Spinal cord (tissue), 10 donors: ENCODE measurements at places on chromosomes 11 and 22.
A peak's percentile ranks its signal among the peaks of the same experiment; 100 is the strongest.

- no peak overlapping the region for H3K27ac ChIP-seq
- H3K4me3 ChIP-seq, result no peak overlapping the region
- H3K36me3 ChIP-seq, result no peaks in the 10 kb centered on the region
- no peaks in the 10 kb centered on the region for H3K27me3 ChIP-seq
- no peaks in the 10 kb centered on the region for H3K4me1 ChIP-seq
Observed at GRCh38 chr11:75718419-75719339, 1.0 kb downstream of the MOGAT2 start.

DNA sequence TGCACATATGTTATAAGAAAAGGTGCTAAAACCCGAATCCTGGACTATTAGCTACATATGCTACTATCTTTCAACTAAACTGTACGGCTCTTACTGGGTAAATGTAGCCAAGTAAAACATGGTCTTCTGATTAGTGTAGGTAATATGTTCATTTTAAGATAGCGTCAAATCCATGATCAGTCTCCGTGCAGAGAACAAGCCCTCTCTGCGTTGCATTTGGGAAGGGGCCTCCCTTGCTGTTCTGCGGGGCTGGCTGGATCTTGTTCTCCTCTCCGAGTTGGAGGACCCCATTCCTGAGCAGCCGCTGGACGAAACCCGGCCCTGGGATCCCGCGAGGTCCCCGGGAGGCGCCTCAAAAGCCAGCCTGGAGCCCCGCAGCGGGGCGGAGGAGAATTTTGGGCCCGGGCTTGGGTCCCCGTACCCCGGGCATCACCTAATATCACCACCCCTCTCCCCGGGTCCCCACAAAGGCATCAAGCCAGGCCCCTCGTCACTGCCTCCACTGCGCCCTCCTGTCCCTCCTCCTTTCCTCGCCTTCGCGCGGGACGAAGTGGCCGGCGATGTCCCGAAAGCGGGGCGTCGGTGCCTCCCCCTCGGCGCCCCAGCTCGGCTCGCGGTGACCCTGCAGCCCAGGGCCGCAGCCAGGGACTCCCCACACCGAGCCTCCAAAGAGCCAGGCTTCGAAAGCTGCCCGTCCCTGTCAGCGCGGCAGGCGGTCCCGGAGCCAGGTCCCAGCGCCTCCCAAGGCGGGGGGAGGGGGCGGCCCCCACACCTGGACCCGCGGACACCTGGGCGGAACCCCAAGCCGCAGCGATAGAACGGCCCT is 54.5 kb upstream of the FBXO3 start:
- H3K27me3 ChIP-seq, result peaks cover 22% of the 10 kb centered on the region
- no peak for DNase-seq
- no peaks in the 10 kb centered on the region for H3K36me3 ChIP-seq
- H3K4me1 ChIP-seq, result peaks cover 9% of the 10 kb centered on the region
- peak overlapping the region; percentile 24 for H3K4me3 ChIP-seq

DNA sequence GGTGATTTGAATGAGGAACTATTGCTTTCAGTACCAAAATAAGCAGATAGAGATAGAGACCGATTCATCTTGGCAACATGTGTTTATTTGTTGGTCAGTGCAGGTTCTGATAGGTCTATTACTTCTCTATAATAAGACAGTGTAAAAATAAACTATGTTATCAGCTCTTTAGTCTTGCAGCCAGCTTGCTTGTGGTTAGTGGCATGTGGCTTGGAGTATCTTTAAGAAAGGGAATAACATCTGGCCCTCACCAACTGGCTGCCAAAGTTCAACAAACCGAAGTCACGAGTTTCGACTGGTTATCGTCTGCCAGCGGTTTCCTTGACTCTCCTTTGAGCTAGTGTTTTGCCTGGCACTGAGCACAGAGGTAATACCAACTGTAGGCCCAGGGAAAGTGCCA is 71.8 kb downstream of the CTTN start:
- no peaks in the 10 kb centered on the region for H3K27me3 ChIP-seq
- no peak overlapping the region for H3K4me3 ChIP-seq
- peaks cover 23% of the 10 kb centered on the region for H3K4me1 ChIP-seq
- H3K36me3 ChIP-seq, result peaks cover 33% of the 10 kb centered on the region
- H3K27ac ChIP-seq, result no peak overlapping the region
- no peak for DNase-seq

DNA sequence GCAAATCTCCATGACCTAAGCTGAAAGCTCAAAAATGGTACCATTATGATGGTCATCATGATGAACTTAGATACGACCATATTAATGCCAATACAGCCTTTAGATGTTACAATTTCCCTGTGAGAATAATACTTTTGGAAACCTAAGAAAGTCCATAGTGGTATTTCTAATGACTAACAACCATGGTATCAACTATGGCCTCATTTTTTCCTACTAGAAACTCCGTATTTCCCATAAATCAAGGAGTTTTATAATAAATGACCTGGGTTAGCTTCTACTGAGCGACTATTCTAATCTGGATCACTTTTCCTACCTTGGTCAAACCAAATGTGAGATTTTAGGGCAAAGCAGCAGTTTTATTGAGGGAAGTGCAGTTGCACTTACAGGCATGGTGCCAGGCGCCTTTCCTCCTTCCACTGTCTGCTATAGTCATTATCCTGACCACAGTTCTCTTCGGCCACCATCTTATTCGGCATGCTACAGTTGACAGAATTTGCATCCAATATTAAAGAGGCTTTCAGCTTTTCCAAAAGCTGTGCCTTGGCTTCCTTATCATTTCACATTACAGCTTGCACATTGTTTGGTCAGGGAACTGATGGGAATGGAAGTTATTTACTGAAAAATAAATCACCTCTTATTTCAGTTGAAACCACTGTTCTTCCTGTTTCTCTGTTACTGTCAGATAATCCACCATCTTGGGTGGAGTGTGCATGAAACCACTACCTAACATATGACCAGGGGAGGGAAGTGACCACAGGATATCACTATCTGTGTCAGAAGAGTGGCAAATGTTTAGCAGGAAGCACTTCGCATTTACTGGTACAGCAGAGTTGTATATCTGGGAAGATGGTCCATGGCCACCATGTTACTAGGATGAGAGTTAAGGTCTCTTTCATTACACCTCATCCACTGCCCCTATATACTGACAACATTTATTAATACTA is 74.5 kb upstream of the PICALM start:
- H3K36me3 ChIP-seq, result no peaks in the 10 kb centered on the region
- no peak overlapping the region for H3K4me3 ChIP-seq
- DNase-seq, result no peak
- no peaks in the 10 kb centered on the region for H3K4me1 ChIP-seq
- H3K27ac ChIP-seq, result no peak overlapping the region
- H3K27me3 ChIP-seq, result no peaks in the 10 kb centered on the region

- no peak overlapping the region for H3K27ac ChIP-seq
- no peak overlapping the region for H3K4me3 ChIP-seq
- H3K36me3 ChIP-seq, result no peaks in the 10 kb centered on the region
- DNase-seq, result no peak
- H3K27me3 ChIP-seq, result no peaks in the 10 kb centered on the region
Observed at GRCh38 chr22:48309115-48309705, 1518.5 kb downstream of the BRD1 start.

GRCh38 chr11:74072286-74072685 is 63.4 kb upstream of the UCP3 start:
- H3K36me3 ChIP-seq, result peaks cover 10% of the 10 kb centered on the region
- H3K27me3 ChIP-seq, result no peaks in the 10 kb centered on the region
- DNase-seq, result no peak
- no peak overlapping the region for H3K27ac ChIP-seq

DNA sequence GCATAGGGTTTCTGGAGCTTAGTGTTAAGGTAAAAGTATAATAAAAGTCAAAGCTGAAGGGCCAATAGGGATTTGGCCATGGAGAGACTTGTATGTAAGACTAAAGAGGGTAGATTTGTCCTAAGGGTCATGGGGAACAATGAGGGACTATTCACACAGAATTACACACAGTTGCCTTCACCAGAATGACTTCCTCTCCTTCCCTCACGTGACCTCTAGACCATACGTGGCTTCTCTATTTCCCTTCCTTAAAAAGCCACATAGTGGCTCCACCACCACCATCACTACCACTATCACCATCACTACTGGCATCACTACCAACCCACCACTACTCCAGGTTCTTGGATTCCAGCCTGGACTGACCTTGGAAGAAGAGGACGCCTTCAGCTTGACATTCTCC is 2.8 kb downstream of the HPX start:
- DNase-seq, result no peak
- no peak overlapping the region for H3K27ac ChIP-seq
- H3K4me1 ChIP-seq, result no peaks in the 10 kb centered on the region
- no peak overlapping the region for H3K4me3 ChIP-seq
- H3K36me3 ChIP-seq, result no peaks in the 10 kb centered on the region

GRCh38 chr11:69278091-69278867 is 15.7 kb upstream of the MYEOV start:
- H3K4me1 ChIP-seq, result peaks cover 9% of the 10 kb centered on the region
- no peak for DNase-seq
- no peaks in the 10 kb centered on the region for H3K27me3 ChIP-seq
- H3K27ac ChIP-seq, result no peak overlapping the region

- H3K27ac ChIP-seq, result no peak overlapping the region
- H3K4me3 ChIP-seq, result no peak overlapping the region
- H3K4me1 ChIP-seq, result no peaks in the 10 kb centered on the region
- no peak for DNase-seq
- no peaks in the 10 kb centered on the region for H3K27me3 ChIP-seq
Observed at GRCh38 chr11:86978247-86978646, 23.1 kb upstream of the FZD4 start.

- no peak overlapping the region for H3K4me3 ChIP-seq
- no peaks in the 10 kb centered on the region for H3K27me3 ChIP-seq
- H3K4me1 ChIP-seq, result no peaks in the 10 kb centered on the region
- H3K36me3 ChIP-seq, result no peaks in the 10 kb centered on the region
Observed at GRCh38 chr11:7559398-7560283, 45.8 kb downstream of the PPFIBP2 start.

DNA sequence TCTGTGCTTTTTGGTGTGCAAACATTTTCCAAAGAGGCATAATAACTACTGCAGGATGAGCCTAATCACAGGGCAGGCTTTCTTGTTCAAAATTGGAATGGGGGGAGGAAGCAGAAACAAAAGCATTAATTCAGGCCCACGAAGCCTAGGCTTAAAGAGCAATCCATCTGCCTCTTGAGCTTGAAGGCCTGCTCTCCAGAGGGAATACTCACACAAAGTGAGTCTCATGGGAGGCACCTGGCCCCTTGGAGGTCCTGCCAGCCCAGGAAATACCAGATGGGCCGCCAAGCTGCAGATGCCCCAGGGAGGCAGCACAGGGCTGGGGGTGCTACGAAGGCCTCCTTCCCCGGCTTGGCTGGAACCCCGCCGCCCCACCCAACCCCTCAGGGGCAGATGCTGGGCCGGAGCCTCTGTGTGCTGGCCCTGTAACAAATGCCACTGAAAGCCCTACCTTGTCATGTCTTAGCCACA is 39.3 kb upstream of the COMT start:
- H3K36me3 ChIP-seq, result peaks cover 62% of the 10 kb centered on the region
- H3K27me3 ChIP-seq, result no peaks in the 10 kb centered on the region
- H3K4me3 ChIP-seq, result no peak overlapping the region
- DNase-seq, result no peak
- H3K27ac ChIP-seq, result no peak overlapping the region

GRCh38 chr11:102010776-102011494 is 36.3 kb upstream of the CFAP300 start:
- H3K27me3 ChIP-seq, result no peaks in the 10 kb centered on the region
- no peak overlapping the region for H3K4me3 ChIP-seq
- no peak for DNase-seq
- no peak overlapping the region for H3K27ac ChIP-seq
- no peaks in the 10 kb centered on the region for H3K36me3 ChIP-seq

DNA sequence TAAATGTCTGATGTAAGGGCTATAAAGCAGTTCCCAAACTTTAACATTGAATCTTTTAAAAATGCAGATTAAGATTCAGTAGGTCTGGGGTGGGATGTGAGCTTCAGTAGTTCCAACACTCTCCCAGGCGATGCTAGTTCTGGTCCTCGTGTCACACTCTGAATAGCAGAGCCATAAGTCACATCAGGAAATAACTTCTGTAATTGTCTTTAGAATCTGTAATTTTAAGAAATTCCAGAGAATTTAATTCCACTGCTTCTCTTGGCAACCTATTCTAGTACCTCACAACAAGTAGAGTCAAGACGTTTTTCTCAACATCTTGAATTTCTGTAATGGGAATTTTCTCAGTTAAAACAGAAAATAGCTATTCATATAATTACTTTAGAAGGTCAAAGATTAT is 223.1 kb downstream of the TMEM135 start:
- no peak overlapping the region for H3K4me3 ChIP-seq
- DNase-seq, result no peak
- no peaks in the 10 kb centered on the region for H3K27me3 ChIP-seq
- no peak overlapping the region for H3K27ac ChIP-seq

DNA sequence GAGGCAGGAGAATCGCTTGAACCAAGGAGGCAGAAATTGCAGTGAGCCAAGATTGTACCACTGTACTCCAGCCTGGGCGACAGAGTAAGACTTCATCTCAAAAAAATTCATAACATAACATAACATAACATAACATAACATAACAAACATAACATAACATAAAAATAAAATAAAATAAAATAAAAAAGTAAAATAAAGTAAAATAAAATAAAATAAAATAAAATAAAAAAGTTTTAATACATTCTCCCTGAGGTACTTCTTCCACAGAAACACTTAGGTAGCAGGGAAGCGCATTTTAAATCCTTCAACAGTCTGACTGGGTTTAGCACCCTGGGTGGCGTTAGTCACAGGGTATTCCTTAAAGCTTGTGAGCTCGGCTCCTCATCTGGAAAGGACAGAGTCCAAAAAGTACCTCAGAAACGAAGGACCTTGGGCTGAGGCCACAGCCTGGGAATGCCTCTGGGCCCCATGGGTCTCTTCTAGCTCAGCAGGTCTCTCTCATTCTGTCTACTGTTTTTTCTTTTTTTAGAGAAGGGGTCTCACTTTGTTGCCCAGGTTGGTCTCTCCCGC is 41.7 kb downstream of the MICAL3 start:
- peaks cover 12% of the 10 kb centered on the region for H3K4me1 ChIP-seq
- H3K27ac ChIP-seq, result no peak overlapping the region
- no peak for DNase-seq
- H3K27me3 ChIP-seq, result no peaks in the 10 kb centered on the region

DNA sequence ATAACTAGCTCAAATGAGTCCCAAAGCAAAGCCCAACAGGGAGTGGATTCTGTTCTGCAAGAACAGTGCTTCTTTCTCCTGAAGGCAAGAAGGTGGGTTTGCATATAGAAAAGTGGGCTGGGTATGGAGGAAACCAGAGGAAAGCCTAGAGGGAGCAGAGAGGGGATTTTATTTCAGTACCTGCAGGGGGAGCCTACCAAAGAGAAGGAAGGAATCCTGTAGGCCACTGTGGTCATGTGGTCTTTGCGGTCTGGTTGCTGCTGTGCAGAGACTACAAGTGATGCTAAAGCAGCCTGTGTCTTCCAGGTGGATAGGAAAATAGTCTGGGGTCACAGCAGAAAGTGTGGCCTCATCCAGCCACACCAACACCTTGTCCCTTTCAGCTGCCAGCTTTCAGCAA is 33.2 kb upstream of the ZBTB16 start:
- H3K4me3 ChIP-seq, result no peak overlapping the region
- H3K4me1 ChIP-seq, result peaks cover 4% of the 10 kb centered on the region
- H3K36me3 ChIP-seq, result no peaks in the 10 kb centered on the region

GRCh38 chr11:96090711-96091110 is 166.8 kb upstream of the MTMR2 start:
- no peak overlapping the region for H3K27ac ChIP-seq
- no peak overlapping the region for H3K4me3 ChIP-seq
- H3K27me3 ChIP-seq, result no peaks in the 10 kb centered on the region
- no peak for DNase-seq

- H3K27me3 ChIP-seq, result no peaks in the 10 kb centered on the region
- no peak for DNase-seq
- H3K4me1 ChIP-seq, result no peaks in the 10 kb centered on the region
Observed at GRCh38 chr11:60431251-60431650, 1.9 kb downstream of the MS4A5 start.
